Kidney (tissue), 22 donors: ENCODE measurements at places on chromosomes 1 and 21.
A peak's percentile ranks its signal among the peaks of the same experiment; 100 is the strongest.

DNA sequence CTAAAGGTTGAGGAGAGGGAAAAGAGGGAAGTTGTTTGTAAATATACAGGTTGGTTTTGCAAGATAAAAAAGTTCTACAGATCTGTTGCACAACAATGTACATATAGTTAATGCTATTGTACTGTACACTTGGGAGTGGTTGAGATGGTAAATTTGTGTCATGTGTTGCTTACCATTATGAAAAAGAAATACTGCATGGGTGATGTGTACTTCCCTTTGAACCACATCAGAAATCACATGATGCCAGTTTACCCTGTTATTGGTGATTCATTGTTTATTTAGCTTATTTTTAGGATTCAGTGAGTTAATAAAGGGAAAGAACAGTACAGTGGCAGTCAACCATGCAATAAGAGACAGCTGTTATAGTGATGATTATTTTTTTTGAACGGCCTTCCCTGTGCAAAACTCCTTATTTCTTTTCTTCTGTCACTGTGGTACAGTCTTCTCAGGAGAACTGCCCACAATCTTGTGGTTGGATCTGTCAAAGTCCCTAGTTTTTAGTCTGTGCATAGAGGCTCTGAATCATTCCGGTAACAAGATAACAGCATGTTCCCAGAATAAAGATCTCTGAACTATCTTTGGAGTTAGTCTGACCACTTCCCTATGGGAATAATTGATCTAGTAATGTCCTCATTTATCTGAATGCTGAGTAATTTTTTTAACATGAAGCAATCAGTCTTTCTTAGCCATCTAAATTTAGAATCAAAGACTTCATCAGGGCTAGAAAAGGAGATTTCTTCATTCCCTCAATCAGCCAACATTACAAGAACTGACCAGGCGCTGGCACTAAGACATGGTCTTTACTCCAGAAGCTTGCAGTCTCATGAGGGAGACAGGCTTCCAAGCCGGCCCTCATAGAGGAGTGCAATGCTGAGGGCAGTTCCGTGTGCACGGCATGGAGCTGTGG lies 84.2 kb downstream of the SH3GLB1 start:
- DNase-seq, result no peak

GRCh38 chr1:230504310-230504709 lies 78.2 kb upstream of the PGBD5 start:
- DNase-seq, result no peak

DNA sequence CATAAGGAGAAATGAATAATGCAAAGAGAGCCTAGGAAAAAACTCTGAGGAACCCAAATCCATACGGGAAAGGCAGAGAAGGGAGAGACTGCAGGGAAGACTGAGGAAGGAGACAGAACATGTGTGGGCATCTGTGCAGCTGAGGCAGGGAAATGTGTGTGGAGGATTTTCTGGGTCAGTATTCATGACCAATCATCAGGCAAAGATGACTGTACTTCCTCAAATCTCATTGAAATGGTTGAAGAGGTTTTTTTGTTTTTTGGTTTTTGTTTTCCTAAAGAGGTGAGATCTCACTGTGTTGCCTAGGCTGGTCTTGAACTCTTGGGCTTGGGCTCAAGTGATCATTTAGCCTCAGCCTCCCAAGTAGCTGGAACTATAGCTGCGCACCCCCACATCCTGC lies 15.7 kb downstream of the DIP2A start:
- DNase-seq, result no peak

DNA sequence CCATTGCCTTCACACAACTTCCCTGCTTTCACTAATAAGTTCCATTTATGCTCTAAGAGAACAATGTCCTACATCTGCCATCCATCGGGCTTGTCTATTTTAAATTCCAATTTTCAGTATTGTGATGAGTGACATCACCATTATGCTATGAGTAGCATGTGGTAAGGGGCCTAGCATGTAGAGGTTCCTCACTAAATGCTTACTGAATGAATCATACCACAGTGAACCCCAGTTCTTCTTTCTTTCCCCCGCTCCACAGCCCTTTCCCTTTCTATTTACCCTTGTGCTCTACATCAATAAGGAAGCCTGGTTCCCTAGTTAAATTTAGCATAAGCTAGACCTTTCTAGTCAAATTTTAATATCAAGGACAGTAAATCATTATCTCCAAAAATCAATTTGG lies 195.0 kb upstream of the RGS18 start:
- DNase-seq, result no peak

DNA sequence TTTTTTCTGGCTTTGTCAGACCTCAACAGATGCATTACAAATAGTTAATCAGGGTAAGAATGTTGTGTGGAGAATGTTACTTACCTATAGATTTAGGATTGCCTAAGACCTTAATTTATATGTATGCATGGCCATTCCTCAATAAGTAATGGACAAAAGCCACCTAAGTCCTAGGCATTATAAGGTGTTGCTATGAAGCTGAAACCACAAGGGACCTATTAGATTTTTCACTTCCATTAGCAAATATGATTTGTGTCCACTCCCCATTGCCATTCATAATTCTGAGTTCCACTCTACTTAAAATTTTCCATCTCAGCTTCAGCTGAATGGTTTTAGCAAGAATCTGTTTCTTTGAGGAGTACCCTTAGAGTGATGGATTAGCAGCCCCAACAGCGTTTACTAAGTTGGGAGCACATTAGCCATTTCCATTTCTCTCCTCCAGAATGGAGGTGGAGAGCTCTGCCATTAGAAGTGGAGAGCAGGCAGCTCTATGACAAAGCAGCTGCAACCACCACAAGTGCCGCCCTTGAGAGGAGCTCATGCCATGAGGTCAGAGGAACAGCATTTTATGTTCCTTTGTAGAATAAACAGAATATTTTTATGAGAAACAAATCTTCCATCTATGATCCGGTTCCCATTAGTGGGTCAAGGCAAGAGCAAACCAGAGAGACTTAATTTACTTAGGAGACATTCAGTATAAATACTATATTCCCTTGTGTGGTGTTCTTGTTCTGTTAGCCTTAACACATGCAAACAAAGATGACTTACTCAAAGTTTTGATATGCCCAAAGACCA lies 28.9 kb upstream of the C1orf87 start:
- DNase-seq, result no peak

DNA sequence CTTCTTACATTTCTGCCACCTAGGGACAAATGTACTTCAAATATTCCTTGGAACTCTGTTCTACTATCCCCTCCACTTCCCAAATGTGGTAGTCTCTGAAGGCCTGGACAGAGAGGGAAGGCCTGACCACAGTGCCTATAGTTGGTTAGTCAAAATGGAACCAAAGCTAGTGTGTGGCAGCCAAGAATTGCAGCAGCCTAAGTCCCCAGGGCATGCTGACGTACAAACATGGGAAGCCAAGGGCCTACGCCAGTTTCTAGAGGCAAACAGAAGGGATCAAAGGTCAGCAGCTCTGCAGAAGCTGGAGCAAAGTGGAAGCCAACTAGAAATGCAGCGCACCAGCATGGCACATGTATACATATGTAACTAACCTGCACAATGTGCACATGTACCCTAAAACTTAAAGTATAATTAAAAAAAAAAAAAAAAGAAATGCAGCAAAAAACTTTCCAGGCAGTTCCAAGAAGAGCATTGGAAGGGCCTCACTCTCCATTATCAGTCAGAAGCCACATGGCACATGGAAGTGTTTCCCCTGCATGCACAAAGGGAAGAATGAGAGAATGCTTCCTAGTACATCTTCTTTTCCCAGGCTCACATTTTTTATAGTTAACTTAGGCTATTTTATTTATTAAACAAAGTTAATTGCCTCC lies 39.4 kb upstream of the GADD45A start:
- DNase-seq, result no peak

GRCh38 chr1:114062477-114063099 lies 83.3 kb downstream of the OLFML3 start:
- no peak for DNase-seq

- DNase-seq, result no peak
Measured at GRCh38 chr1:32047701-32048100, 25.0 kb upstream of the TMEM39B start.

- DNase-seq, result no peak
Measured at GRCh38 chr1:76284842-76285241, 210.3 kb downstream of the ST6GALNAC3 start.

DNA sequence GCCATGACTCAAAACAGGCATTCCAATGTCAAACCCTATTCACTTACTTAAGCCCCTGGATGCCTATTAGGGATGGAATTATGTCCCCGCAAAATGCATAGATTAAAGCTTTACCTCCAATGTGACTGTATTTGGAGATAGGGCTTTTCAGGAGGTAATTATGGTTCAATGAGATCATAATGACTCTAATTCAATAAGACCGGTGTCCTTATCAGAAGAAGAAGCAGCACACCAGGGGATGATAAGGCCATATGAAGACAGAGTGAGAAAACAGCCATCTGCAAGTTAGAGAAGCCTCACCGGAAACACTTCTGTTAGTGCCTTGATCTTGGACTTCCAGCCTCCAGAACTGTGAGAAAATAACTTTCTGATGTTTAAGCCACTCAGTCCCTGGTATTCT lies 1131.8 kb upstream of the TMPRSS15 start:
- DNase-seq, result no peak

GRCh38 chr1:113666126-113666525 lies 93.2 kb downstream of the PHTF1 start:
- no peak for DNase-seq

DNA sequence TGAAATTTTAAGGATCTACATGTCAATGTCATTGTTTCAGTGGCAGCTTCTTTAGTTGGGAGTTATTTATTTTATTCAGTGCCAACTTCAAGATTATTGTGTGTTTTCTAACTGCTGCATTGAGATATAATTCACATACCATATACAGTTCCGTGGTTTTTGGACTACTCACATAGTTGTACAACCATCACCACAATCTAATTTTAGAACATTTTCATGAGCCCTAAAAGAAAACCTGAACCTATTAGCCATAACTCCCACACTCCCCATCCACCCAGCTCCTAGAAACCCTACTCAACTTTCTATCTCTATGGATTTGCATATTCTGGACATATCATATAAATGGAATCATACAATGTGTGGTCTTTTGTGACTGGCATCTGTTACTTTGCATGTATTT lies 220.0 kb downstream of the LRRC40 start:
- DNase-seq, result no peak

DNA sequence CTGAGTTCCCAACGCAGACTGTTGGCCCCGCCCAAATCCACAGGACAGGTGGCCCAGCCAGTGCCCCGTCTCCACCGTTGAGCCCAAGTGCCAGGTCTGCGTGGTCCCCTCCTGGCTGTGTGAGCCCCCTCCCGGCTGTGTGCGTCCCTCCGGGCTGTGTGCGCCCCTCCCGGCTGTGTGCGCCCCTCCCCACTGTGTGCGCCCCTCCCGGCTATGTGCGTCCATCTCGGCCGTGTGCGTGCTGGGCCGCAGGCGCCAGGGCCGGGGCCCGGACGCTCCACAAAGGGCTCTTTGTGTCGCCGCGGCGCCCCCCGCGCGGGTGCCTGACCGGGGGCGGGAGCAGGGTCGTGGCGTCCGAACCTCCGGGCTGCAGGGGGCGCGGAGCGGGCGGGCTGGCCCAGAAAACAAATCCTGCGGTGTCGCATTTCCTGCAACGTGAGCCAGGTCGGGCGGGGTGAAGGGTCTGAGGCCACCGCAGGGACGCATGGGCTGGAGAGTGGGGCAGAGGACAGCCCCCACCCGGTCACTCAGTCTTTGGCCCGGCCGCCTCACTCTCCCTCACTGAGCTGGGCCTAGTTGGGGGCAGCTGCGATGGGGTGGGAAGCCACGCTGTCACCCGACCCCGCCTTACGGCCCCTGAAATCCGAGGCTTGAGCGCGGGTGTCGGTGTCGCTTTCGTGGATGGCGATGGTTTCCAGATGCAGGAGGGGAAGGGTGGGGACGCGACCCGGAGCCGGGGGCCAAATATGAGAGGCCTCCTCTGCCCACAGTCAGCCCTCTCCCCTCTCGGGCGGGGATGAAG lies 18.8 kb downstream of the TNFRSF25 start:
- peak; percentile 50 for DNase-seq

DNA sequence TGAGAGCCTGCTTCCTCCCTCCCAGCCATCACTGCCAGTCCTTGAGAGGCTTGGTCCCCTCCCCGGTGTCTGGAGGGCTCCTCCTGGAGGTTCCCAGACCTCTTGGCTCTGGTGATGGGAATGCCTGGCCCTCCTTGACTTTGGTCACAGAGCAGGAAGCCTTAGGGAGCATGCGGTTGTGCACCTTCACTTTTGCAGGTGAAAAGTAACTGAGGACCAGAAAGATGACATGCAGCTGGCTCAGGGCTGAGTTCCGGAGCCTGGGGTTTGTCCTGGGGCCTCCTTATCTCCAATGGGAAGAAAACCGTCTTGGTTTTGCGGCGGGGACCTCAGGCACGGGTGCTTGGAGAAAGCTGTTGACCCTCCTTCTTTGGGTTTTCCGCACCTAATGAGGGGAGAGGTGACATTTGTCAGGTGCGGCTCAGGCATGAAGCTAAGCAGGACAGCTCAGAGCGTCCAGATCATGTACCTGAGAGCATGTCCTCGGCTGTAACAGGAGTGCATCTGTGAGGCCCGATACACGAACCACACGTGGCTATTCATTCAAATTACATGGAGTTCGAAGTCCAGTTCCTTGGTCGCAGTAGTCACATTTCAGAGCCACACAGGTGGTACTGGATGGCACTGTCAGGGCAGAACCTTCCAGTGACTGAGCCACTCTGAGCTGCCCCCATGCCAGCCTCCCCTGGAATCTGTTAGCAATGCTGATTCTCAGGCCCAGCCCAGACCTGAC lies 608 bp upstream of the MX2 start:
- no peak for DNase-seq

GRCh38 chr1:176811511-176812288 lies 348.7 kb downstream of the PAPPA2 start:
- DNase-seq, result peak; percentile 53

- no peak for DNase-seq
Measured at GRCh38 chr1:177928194-177928593, 41.7 kb downstream of the SEC16B start.

DNA sequence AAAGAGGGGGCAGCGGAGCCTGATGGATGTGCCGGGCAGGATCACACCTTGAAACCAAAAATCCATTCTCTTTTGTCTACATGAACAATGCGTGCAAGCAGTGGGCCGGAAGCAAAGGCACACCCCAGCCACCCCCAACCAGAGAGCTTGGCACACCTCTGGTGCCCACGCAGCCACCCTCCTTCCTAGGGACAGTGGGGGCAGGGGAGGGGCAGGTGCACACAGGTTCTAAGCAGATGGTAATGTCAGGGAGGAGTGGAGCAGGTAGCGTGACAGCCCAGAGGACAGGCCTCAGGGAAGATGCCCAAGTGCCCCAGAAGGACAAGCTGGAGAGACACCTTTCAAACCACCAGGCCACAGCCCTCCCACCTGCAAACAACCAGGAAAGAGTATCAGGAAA lies 36.5 kb downstream of the SYF2 start:
- no peak for DNase-seq
